ENCODE measurements at places on chromosomes 2 and 18.
A peak's percentile ranks its signal among the peaks of the same experiment; 100 is the strongest.

- DNase-seq = peak; percentile 71
These were observed 67.7 kb downstream of the EPAS1 start for GRCh38 chr2:46364797-46365457.

GRCh38 chr2:173223871-173224270, 130.8 kb upstream of the CDCA7 start:
- DNase-seq = no peak

DNA sequence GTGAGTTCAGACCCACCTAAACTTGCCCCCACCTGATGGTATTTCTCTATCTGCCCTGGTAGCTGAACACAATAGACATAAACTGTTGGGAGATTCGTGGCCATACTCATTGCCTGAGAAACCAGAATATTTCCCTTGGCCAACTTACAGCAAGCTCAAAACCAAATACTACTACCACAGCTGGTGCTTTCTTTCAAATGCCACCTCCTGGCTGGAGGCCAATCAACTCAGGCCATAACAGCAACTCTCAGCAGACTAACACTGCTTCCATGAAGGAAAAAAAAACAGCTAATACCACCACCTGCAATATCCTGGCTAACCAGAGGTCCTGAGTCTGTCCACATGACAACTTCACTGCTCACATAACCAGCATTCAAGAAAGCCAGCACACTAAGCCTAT, 373.1 kb downstream of the CMPK2 start:
- DNase-seq = no peak

DNA sequence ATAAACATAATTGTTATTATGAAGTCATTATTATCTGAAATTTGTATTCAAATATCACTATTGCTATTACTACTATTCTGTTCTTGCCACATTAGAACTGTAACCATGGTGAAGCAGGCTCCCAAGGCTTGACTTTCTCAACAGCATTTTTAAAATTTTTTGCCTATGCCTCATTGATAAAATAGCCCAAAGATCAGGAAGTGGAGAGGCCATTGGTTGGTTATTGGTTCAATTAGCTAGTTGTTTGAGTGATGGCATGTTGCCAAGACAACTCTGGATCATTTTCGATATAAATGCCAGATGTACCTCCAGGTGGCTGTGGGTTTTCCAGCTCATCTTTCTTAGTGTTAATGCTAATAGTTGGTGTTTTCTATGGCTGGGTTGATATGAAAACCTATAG, 513.5 kb downstream of the TRIB2 start:
- DNase-seq = no peak

- no peak for DNase-seq
These were observed 65.7 kb upstream of the FOSL2 start for GRCh38 chr2:28326881-28327505.

GRCh38 chr2:66577321-66578053, 142.6 kb downstream of the MEIS1 start:
- no peak for DNase-seq

GRCh38 chr2:195356026-195356425, 301.0 kb upstream of the SLC39A10 start:
- no peak for DNase-seq

- DNase-seq = no peak
These were observed 6.0 kb downstream of the FBXO15 start for GRCh38 chr18:74141667-74142066.

DNA sequence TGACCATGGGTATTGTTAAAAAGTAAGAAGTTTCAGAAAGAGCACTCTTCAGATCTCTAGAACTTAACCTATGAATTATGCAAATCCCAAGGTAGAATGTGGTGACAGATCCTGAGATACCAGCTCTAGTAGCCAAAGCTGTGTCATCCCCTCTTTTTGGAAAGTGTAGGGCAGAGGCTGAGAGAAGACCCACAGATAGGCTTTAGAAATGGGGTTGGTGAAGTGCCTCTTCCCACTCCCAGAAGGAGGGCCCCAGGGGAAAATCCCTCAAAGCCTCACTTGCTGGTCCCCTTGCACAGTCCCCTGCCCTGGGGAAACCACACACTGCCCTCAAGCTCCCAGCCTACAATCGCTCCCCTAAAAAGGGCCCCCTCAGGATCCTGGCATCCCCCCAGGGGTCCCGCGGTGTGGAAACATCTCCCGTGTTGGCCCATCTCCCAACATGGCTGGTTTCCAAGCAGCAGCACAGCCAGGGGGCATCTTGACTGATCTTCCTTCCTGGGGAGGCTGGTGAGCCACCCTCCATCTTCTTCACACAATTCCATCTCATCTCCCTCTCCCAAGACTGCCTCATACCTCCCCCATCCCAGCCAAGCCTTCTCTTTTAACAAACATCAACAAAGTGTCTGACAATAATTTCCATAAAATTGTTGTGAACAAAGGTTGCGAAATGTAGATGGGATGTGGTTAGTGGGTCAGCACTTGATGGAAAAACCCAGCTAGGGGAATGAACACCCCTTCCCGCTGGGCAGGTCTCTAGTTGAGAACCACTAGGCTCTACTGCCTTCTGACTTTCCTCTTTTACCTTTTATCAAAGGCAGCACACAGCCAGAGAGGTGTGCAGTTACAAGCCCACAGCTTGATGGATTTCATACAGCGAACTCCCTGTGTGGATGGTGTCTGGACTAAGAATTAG, 25.1 kb downstream of the MAL start:
- no peak for DNase-seq

DNA sequence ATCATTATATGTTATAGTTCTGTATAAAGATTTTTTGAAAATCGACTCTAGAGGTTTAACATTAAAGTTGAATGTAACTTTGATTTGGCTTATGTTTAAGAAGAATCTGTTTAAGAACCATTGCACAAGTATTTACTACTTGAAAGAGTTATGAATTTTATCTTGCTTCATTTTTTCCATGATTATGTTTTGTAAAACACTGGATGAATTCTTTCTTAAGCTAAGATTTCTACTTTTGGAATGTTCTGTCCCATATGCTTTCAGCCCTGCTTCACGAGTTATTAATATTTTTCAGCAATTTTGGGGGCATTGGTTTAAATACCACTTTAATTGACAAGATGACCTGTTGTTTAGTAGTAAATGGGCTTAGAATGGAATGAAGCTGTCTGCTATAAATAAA, 56.7 kb upstream of the STON1 start:
- DNase-seq = no peak

DNA sequence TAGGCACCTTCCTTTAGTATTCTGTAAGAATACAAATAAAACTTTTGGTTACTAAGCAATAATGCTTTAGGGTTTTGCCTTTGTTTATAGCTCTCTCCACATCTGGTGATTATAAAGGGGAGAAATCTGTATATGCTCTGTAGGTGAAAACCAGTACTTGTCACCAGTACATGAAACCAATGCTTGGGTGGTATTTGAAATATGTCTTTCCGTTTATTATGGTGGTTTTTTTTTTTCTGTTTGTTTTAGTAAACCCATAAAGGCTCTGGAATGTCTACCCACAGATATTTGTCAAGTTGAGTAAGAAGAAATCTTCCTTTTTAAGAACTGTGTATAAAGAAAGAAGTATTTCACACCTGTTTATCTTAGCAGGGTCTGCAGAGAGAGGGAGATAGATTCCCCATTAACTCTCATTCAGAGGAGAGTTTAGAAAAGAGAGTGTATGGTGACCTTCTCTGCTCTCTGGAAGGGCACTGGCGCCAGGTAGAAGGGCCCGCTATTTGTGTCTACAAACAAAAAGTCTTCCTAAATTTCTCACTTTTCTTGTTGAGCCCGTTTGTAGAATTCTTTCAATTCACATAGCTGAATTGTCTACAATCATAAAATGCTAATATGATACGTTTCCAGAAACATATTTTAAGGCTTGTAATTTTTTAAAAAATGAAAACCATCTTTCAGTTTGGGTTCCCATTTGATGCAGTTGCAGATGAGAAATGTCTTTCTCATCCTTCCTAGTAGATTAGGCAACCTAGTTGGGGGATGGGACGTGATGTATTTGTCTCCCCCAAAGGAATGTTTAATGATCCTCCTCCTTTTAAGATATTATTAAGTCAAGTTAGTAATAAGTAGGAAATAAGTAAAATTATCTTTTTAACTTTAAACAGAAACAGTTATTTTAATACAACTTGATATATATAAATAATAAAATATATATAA, 33.9 kb downstream of the MAP3K20 start:
- DNase-seq = peak; percentile 76

DNA sequence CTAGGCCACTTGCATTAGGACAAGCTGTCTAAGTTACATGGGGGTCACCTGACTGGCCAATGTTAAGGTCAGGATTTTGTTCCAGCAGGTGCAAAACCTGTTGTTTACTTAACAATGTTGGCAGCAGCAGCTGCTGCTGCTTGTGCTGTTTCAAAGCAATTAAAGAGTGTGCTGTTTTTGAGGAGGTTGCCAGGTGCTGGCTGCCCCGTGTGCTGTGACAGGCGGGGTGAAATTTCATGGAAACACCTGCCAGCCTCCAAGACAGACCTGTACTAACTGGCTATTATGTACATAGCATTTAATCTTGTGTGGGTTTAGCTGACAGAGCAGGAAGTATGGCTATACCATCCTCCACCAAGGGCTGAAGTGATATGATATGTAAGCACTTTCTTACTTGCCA, 224.9 kb downstream of the ASXL3 start:
- no peak for DNase-seq

- DNase-seq = no peak
These were observed 72.5 kb downstream of the HS1BP3 start for GRCh38 chr2:20578266-20578894.

- DNase-seq = no peak
These were observed 2159.7 kb upstream of the PIK3C3 start for GRCh38 chr18:39795350-39795749.

DNA sequence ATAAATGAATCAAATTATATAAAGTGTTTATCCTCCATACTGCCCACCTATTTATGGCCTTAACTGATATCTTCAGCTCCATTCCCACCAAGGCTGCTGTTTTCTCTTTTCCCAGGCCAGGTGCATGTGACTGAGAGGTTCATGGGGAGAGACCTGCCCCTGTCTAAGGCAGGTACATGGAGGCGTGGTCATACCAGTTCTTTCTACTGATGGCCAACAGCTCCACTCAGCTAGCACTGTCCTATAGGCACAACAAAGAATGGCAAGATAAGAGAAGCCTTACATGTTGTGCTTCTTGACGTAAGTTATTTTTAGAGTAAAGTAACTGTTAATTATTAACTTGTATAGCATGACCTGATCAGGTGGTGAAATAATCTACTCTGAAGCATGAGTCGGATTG, 16.8 kb downstream of the AKAIN1 start:
- DNase-seq = no peak

- DNase-seq = peak; percentile 87
These were observed 168.1 kb upstream of the NCK2 start for GRCh38 chr2:105576440-105577241.

DNA sequence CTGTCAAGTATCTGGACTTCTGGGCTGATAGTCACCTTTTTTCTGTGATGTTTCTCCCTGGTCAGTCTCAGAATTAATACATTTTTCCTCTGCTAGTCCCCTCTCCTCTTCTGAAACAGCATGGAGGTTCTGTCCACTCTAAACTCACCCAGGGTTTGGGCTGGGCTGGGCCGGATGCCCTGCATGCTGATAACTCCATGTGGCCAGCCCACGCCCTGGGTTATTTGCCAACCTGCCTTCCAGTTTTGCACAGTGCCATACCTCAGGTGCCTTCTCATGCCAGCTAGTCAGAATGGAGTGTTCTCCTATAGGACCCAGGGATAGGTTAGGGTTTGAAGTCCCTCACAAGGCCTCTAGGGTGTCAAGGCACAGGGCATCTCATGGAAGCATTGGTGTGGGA, 32.2 kb downstream of the MEX3C start:
- DNase-seq = no peak

DNA sequence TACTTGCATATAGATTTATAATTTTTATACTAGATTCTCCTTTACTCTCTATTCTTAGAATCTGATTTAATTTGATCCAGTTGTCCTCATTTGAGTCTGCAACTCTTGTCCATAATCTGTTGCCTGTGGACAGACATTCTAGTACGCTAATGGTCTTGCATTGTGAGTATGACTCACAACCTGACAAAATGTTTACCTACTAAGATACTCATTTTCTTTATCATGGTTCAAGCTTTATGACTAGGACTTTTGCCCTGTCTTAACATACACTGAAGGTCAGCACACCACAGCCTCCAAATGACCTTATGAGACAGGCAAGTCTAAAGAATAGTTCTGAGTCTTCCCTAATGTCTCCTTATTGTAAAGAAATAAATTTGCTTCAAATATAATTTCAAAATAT, 142.3 kb upstream of the CDH7 start:
- no peak for DNase-seq

DNA sequence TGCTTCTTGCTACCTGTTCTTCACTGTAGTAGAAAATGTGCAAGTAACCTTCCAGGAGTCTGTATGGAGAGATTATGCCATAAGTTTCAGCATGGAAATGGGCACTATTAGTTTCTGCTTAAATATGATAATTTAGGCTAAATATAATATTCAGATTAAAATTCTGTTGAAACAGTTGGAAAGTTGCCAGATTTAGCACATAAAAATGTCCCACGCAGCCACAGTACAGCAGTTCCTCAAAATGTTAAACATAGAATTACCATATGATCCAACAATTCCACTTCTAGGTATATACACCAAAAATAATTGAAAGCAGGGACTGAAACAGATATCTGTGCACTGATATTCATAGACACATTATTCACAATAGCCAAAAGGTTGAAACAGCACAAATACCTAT, 121.2 kb downstream of the NRP2 start:
- DNase-seq = no peak

DNA sequence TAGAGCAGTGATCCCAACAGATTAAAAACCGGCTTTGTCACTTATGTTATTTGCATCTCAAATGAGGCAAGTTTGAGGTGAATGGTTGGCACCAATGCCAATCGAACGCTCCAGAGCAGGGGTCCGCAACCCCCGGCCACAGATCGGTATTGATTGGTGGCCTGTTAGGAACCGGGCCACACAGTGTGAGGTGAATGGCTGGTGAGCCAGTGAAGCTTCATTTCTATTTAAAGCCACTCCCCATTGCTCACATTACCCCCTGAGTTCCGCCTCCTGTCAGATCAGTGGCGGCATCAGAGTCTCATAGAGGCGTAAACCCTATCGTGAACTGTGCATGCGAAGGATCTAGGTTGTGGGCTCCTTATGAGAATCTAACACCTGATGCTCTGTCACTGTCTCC, 132.0 kb downstream of the TMEM182 start:
- no peak for DNase-seq

- peak; percentile 4 for DNase-seq
These were observed 140.1 kb downstream of the STK39 start for GRCh38 chr2:168107322-168107721.

GRCh38 chr2:8858910-8859309, 21.5 kb upstream of the KIDINS220 start:
- no peak for DNase-seq

DNA sequence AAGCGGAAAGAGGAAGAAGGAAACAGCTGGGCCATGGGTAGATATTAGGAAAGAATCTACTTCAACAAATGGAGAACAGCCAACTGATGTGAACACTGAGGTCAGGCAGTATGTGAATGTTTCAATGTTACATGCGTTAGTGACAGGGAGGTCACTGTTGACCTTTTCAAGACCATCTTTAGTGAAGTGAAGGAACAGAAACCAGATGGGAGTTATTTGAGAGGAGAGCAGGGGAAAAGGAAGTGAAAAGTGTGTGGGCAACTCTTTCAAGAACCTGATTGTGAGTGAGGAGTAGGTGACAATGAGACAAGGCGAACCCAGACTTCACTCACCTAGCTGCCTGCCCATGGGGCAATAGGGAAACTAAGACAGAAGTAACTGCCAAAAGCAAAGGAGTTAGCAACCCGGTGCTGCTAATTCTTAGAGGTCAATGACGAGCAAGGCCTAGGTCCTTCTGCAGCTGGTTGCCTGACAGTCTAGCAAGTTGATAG, 67.0 kb downstream of the SP3 start:
- no peak for DNase-seq
